ENCODE measurements at places on chromosomes 6 and 20. TPM values are rescaled to one million over a fixed set of nuclear protein-coding genes. Genes with fewer than 3 reads are reported as not detected.

DNA sequence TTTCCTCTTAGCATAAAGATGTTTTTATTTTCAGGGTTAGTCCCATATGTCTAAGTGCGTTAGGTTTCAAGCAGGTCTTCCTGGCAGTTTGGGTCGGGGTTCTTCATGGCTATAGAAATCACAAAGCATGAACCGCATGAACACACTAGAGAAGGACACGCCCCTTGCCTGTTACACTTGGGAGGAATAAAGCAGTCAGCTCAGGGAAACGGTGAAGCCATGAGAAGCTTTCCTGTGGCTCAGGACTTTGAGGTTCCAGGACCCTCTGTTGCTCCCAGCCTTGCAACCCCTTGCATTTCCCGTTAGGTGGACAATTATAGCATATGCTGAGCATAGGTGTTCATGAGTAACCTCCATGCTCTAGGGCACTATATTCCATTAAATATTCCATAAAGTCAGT lies 96.7 kb downstream of the SYCP2 start:
- no peak for DNase-seq

DNA sequence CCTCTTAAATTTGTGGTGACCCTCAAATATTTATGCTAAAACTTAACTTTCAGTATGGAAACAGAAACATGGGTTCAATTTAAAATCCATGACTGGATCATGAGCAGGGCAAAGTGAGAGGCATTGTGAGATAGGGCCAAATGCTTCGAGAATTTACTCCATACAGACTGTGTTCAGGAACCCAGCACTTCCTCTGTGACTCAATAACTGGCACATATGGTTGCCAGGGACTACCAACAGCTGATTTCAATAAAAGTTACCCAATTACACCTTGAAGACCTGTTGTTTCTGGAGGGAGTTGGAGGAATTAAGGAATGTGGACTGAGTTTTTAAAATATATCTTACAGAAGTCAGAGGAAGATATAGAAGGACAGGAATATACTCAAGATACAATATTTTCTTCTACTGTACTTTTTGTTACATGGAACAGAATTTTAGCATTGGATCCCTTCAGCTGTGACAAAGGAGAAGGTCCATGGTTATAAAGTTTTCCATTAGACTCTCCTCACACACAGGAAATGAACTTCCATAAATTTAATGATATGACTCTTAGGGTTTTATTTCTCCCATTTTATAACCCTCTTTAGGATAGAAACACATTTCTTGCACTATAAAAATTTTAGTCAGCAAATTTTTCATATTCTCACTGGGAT lies 258.5 kb downstream of the KHDC1L start:
- no peak for DNase-seq

- no peak for DNase-seq
Observed at GRCh38 chr20:44516491-44516890, 5.4 kb downstream of the SERINC3 start.

DNA sequence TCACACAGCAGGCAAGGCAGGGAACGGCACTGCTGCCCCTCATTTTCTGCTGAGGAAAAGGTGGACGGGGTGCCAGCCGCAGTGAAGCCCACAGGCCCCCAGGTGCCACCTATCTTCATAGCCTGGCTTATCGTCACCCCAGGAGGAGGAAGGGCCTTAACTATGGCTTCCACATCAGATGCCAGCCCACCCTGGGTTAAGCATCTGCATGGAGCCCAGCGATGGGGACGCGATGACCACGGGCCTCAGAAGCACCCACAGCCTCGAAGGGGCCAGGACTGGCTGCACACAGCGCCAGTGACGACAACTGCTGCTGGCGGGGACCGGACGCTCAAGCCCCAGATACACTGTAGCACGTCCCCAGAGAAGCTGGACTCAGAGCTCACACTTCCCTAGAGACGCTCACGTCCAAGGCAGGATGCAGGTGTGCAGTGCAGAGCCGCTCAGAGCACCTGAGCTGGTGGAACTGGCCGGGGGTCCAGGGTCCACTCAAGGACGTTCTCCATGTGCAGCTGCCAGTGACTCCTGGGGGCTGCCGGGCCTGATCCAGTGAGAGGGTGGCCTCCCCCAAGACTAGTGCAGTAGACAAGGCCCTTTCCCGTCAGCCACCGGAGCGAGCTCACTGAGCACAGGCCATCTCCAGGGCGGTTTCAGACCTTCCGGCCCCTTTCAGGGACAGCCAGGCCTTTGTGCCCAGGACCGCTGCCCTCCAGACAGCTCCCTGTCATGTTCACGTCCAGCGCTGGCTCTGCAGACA lies 83.0 kb downstream of the YTHDF1 start:
- DNase-seq, result no peak

- DNase-seq, result no peak
Observed at GRCh38 chr6:29674008-29674407, 6.9 kb downstream of the ZFP57 start.

DNA sequence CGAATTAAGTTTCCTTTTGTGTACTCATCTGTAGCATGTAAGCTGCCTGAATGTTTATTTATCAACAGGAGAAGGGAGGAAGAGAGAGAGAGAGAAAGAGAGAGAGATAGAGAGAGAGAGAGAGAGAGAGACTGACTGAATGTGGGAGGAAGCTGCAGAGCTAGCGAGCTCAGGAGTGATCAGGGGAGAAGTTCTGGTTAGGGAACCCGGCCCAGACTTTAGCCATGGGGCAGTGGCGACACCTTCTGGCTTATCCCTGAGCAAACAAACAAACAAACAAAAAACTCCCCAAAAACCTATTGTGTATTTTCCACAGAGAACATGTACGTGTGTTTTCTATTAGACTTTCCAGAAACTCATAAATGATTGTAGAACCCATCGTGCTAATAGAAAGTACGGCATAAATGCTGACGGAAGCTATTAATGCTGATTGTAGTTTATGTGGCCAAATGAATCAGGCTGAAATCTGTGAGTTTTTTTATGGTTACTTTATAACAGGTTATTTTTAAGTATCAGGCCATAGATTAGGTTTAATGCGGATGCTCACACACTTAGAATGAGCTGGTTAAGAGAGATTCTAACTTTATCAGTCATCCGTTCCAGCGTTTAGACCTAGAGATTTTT lies 92.8 kb downstream of the CLIC5 start:
- peak; percentile 86 for DNase-seq

- no peak for DNase-seq
Observed at GRCh38 chr20:11895861-11896387, 21.8 kb upstream of the BTBD3 start.

- no peak for DNase-seq
Observed at GRCh38 chr6:147453361-147453760, 55.1 kb upstream of the SAMD5 start.

DNA sequence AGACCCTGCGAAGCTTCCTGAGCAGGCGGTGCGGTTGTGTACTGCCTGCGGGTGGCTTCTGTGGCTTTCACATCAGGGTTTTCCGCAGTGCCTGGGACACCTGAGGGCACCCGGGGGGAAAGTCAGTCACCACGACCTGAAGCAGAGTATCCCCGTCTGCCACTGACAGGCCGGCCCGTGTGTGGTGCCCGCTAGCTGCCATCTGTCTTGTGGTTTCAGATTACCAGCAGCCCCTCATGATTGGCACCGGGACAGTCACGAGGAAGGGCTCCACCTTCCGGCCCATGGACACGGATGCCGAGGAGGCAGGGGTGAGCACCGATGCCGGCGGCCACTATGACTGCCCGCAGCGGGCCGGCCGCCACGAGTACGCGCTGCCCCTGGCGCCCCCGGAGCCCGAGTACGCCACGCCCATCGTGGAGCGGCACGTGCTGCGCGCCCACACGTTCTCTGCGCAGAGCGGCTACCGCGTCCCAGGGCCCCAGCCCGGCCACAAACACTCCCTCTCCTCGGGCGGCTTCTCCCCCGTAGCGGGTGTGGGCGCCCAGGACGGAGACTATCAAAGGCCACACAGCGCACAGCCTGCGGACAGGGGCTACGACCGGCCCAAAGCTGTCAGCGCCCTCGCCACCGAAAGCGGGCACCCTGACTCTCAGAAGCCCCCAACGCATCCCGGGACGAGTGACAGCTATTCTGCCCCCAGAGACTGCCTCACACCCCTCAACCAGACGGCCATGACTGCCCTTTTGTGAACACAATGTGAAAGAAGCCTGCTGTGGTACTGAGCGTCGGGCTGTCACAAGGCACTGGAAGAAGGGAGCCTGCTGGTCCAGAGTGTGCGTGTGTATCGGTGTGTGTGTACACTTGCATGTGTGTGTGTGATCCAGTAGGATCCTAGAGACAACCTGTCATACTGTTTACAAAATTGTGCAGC lies 54.4 kb downstream of the GOPC start:
- peak; percentile 55 for DNase-seq

- DNase-seq, result peak; percentile 74
Observed at GRCh38 chr6:328136-328670, 35.9 kb downstream of the DUSP22 start.

- DNase-seq, result no peak
Observed at GRCh38 chr20:14745830-14746229, 408.4 kb upstream of the FLRT3 start.

- peak; percentile 34 for DNase-seq
Observed at GRCh38 chr20:38112930-38113294, 52.2 kb downstream of the TGM2 start.

DNA sequence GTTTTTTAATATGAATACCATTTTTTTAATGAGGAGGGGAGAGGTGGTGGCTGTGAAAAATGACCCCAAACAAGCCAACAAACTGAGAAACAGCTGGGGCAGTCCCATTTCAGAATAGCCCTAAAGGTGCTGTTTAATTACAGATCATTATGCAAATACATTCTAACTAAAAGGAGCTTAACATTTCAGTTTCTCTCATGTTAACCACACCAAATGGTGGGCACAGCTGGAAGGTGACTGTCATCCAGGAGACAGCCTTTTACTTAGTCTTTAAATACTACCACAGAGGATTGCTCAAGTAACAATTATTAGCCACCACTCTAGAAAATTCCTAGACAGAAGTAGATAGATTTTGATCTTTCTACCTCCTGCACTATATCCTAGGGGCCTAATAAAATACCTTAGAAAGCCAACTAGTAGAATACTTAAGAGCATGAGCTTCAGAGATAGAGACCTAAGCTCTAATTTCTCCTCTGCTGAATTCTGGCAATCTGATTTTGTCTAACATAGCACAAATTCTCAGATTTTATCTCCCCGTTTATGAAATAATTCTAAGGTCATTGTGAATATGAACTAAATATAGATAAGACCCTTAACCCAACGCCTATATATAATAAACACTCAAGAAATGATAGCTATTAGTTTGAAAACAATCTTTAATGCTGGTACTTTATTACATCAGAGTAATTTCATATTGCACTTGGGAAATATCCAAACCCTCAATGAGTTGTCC lies 615.1 kb upstream of the NRSN1 start:
- no peak for DNase-seq

DNA sequence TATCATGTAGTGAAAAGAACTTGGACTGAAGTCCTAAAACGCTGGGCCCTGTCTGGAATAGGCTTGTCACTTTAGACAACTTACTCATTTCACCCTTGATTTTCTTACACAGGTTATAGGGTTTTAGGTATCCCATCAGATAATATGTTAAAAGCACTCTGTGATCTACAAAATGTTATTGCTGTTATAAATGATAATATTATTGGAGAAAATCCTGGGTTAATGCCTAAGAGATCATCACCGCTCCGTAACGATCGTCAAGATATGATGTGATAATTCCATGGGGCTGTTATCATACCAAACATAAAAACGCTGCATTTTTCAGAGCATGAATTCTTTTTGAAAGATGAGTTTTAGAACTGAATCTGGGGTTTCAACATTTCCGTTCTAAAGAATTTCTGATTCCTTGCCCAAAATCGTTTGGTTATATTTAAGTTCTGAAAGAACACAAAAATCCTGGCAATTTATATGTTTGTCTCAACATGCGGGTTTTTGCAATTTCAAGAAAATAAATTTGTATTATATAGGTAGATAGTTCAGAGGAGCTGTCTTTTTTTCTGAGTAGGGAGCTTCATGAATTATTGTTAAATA lies 154.8 kb downstream of the FOXC1 start:
- DNase-seq, result no peak

GRCh38 chr6:72363844-72364740 lies 257.8 kb upstream of the KCNQ5 start:
- no peak for DNase-seq

DNA sequence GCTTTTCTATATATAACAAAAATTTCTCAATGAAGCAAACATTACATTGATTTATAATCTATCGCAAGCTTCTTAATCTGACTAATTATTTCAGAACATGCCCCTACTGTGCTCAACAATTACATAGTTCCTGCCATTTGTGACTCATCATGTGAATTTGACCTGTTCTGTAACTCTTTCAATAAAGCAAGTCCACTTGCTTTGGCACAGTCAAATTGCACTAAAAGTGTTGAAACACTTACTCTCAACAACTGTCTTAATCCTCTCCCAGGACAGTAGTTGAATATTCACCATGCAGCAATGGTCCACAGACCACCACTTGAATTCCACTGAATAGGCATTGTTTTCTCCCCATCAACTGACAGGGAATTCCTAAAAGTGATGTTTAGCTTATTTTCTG lies 67.7 kb upstream of the SPTLC3 start:
- DNase-seq, result no peak

DNA sequence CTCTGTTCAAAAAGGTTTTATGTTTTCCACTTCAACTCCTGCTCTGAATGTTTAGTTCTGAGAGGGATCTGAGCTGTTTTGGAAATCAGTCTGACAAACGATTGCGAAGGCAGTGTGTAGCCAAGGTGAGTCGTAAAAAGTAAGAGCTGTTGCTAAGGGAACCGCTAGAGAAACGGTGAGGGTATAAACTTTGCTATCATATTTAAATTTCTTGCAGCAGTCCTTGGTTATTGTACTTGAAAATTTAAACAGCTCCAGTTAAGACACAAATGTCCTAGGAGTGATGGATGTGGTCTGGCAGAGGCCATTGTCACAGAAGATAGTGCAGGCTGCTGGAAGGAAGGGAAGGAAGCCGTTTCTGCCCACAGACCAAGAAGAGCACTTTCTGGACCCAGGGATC lies 64.9 kb upstream of the CITED2 start:
- no peak for DNase-seq

GRCh38 chr6:94623586-94623985 lies 953.7 kb upstream of the MANEA start:
- DNase-seq, result no peak

DNA sequence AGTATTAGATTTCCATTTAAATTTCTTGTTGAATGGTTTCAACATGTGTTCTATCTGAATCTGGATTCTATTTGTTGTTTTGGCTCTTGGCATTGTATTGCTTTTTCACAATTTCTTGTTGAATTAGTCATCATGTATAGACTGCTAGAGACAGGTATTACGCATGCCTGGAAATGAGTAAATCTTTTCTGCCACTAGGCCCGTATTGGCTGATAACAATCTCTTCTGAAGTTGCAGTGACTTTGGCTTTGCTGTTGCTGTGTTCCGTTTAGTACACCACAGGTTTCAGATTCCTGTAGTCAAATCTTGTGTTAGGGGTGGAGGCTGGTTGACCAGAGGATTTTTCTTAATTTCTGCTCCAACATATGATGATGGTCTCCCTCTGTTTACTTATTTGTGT lies 1339.4 kb downstream of the GRIK2 start:
- no peak for DNase-seq

Gene PFDN4
- 25.3 TPM for total RNA-seq

Gene DACT2
- 0.94 TPM for total RNA-seq

Gene ADGRF1
- total RNA-seq, result 70.0 TPM

Gene C2
- total RNA-seq, result 17.1 TPM

Gene SYCP2L
- 0.26 TPM for total RNA-seq

Gene AIF1
- total RNA-seq, result 6.7 TPM

Gene SNX9
- total RNA-seq, result 45.8 TPM

Gene PNPLA1
- total RNA-seq, result 0.21 TPM

Gene OVOL2
- total RNA-seq, result 16.2 TPM

Gene GPX5
- total RNA-seq, result not detected

Gene CDH4
- total RNA-seq, result 0.26 TPM

Gene MCCD1
- total RNA-seq, result not detected

Gene XKR7
- 0.05 TPM for total RNA-seq

Data from ureter (tissue), 1 donor.